ENCODE measurements at places on chromosomes 7 and 10.

- DNase-seq: peak; percentile 67
These were observed 6.1 kb downstream of the NYAP1 start for GRCh38 chr7:100489824-100490223.

DNA sequence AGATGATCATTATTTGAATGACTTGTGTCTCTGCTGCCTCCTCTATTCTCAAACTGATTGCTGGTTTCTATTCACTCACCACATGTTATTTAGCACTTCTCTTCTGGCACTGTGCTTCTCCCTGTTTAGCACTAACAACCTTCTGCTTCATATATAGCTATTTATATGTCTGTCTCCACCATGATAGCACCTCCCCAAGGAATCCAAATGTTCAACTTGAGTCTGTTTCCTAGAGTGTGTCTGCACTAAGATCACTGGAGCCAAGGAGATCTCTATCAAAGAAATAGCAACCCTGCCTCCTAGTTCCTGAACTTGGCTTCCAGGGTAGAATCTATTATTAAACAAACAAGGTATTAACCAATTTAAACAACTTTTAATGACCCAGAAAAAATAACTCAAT, 104.5 kb downstream of the CYP26A1 start:
- no peak for DNase-seq

GRCh38 chr10:126387041-126387921, 996 bp downstream of the ADAM12 start:
- DNase-seq: peak; percentile 55

GRCh38 chr7:80881351-80881900, 37.4 kb downstream of the SEMA3C start:
- no peak for DNase-seq

DNA sequence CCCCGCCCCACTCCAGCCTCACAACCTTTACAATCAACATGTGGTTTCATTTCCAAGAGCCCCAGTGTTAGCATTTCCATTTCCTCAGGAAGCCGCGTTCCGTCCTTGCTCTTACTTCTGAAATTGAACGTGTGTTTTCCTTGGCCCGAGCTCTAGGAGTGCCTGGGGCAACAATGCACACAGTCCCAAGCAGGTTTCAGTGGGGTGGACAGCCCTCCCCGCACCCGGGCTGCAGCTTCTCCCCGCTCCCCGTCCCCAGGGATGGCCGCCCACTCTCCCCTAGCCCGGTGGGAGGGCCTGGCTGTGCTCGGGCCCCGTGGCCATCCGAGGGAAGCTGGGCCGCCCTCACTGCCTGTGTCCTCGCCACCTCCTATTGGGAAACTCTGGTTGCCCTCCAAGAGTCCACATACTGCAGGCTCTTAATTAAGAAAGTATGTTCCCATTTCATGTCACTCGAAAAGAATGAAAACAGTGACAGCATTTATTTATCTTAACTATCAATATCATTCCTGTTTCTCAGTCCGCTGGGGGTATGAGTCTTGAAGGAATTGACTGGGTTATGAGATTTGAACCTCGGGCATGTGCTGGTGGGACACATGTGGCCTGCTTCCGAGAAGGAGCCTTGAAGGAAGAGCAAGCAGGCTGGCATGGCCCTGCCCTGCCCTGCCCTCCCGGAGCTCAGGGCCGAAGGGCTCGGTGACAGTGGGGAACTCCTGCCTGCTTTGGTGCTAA, 163.8 kb downstream of the GRK5 start:
- no peak for DNase-seq

- DNase-seq: peak; percentile 14
These were observed 174.2 kb downstream of the PTN start for GRCh38 chr7:137169282-137169698.

- no peak for DNase-seq
These were observed 40.3 kb upstream of the GTF2I start for GRCh38 chr7:74617180-74617744.

DNA sequence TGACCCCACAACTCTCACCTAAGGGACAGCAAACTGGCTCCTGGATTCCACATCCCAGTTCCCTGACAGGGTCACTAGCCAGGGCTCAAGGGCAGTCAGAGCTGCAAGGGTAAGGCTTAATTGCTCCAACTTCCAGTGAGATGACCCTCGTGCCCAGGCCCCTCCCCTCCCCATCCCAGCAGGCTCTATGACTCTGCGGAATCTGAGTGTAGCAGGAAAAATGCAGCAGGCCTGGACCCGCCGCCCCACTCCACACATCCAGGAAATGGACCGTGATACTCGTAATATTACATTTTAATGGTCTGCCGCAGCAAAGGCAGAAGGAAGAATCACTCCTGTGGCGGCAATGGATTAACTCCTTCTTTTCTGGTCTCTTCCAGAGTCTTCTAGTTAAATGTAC, 91.7 kb upstream of the CHST15 start:
- no peak for DNase-seq

All from substantia nigra (tissue), 51 donors.